Spinal cord (tissue), 10 donors: ENCODE measurements at places on chromosomes 13 and 19. TPM values are rescaled to one million over a fixed set of nuclear protein-coding genes. Genes with fewer than 3 reads are reported as not detected.

Gene CYP4F3
- 0.33 TPM for total RNA-seq

Gene CALR3
- 0.39 TPM for total RNA-seq

GRCh38 chr19:41699968-41700323 lies 8.5 kb upstream of the CEACAM5 start:
- no peak for DNase-seq

- no peak for DNase-seq
These were observed 147.5 kb upstream of the SOX21 start for GRCh38 chr13:94859811-94860210.

DNA sequence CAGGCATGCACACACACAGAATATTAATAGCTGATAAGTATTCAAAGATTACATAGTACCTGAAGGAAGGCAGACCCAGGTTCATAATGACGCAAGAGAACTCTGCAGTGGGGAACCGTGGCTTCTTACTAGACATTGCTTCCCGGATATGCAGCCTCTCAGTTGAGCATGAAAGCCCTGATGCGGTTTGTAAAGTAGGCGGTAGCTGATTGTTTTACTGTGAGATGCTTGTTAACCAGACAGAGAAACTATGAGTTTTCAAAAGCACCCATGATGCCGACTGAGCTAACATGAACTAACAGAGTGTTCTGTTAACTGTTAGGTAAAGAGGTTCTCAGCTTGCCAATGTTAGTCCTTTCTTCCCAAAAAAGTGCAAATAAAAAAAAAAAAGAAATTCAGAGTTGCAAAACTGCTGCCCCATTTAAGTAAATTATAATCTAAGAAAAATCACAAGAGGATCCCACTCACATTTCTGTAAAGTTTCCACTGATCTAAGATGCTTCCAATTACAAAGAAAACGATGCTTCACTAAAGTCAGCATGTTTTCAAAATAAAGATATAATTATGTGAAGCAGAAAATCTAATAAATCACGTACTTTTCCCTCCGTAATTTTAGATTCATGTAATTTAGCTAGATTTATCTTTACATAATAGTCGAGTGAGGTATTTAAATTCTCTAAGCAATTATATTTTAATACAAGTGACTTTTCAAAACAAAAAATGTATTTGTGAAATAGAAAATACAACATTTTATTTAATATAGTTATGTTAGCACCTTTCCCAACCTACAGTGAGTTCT lies 2.2 kb downstream of the FLT1 start:
- no peak for DNase-seq

DNA sequence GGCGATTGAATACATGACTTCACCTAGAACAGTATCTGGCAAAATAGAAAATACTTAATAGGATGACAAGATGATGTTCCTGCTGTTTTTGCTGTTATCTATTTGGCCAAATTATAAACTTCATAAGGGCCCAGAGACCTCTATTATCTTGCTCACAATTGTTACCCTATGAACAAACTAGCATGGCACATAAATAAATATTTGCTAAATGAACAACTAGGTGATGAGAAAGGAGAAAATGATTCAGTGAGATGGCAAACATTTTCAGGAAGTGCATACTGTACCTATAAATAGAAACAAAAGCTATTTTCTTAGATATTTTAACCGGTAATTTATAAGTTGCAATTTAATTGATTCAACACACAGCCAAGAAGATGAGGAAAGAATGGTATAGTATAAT lies 78.4 kb downstream of the FAM216B start:
- no peak for DNase-seq

DNA sequence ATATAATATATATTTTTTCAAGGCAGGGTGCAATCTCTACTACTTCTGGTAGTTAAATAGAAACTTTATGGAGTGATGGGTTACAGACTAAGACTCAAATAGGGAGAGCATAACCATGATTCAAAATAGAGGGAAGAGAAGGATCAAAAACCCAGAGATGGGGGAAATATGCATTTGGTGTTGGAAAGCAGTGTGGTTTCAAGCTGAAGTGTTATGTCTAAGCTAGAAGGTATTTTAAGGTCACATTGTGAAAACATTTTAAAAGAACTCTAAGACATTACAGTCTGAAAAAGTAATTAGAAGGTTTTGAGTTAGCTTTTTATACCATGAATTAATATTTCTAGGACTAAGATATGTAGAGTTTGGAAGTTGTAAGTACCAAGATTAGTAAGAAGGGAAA lies 2741.4 kb downstream of the PCDH9 start:
- no peak for DNase-seq

DNA sequence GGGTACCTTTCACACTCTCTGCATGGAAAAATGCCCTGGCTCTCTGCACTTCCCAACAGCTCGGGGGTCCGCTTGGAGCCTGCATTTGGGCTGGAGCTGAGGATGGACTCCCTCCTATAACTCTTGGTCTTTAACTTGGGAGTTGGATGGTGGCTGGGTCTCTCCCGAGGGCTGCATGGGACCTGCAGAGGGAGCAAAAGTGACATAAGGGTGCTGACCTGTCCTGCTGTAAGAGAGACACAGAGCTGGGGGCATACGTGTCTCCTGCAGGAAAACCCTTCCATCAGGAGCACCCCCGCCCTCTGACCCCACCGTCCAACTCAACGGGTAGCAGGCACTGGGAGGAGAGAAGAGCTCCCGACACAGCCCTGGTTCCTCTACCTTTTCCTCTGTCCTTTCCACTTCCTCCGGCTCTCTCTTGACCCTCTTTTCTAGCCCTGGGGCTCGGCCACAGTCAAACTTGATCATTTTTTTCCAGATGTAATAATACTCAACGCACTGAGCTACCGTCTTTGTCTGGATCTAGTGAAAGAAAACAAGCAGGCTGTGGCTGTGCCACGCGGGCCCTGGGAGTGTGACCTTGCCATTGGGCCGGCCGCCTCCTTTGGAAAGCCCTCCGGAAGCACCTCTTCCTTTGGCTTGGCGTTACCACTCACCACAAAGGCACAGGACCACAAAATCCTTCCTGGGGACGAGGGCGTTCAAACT lies 6.8 kb upstream of the NAPA start:
- no peak for DNase-seq
